ENCODE measurements at places on chromosomes 5 and 9.
A peak's percentile ranks its signal among the peaks of the same experiment; 100 is the strongest.

GRCh38 chr9:133852431-133852830 lies 114.3 kb upstream of the SARDH start:
- no peak for DNase-seq

- peak; percentile 15 for DNase-seq
These were observed 264.3 kb upstream of the KCNN2 start for GRCh38 chr5:114097570-114097969.

- DNase-seq, result peak; percentile 22
These were observed 543 bp upstream of the ANKRD33B start for GRCh38 chr5:10563110-10563944.

GRCh38 chr5:157571357-157571827 lies 4.2 kb downstream of the ADAM19 start:
- DNase-seq, result no peak

- DNase-seq, result no peak
These were observed 67.8 kb downstream of the ACTBL2 start for GRCh38 chr5:57414857-57415256.

- DNase-seq, result no peak
These were observed 34.9 kb upstream of the RPS23 start for GRCh38 chr5:82313016-82313415.

- DNase-seq, result no peak
These were observed 1077.4 kb upstream of the ARRDC3 start for GRCh38 chr5:92460505-92460904.

DNA sequence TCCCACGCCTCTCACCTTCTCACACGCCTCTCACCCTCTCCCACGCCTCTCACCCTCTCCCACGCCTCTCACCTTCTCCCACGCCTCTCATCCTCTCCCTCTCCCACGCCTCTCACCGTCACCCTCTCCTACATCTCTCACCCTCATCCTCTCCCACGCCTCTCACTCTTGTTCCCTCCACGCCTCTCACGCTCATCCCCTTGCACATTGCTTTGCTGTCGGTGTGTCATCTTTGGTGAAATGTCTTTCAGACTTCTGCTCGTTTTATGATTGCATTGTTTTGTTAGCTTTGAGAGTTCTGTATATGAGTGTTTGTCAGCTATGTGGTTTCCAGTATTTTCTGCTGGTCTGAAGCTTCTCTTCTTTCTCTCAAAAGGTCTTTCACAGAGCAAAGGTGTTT lies 102.7 kb downstream of the EHMT1 start:
- no peak for DNase-seq

DNA sequence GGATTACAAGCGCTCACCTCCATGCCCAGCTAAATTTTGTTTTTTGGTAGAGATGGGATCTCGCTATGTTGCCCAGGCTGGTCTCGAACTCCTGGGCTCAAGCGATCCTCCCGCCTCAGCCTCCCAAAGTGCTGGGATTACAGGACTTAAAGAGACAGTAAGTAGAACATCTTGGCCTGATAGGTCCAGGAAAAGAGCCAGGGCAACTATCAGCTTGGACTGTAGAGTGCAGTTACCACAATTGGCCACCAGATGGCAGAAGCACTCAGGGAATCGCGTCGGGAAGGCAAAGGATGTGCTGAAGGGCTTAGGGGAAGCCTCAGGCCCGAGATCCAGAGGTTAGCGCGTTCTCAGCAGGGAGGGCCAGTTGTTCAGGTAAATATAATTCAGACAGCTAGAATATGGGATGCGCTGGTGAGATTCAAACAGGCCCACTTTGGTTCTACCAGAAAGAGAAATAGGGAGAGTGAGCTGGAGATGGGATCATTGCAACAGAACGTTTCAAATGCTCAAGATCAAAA lies 21.5 kb downstream of the C9orf57 start:
- DNase-seq, result peak; percentile 68

DNA sequence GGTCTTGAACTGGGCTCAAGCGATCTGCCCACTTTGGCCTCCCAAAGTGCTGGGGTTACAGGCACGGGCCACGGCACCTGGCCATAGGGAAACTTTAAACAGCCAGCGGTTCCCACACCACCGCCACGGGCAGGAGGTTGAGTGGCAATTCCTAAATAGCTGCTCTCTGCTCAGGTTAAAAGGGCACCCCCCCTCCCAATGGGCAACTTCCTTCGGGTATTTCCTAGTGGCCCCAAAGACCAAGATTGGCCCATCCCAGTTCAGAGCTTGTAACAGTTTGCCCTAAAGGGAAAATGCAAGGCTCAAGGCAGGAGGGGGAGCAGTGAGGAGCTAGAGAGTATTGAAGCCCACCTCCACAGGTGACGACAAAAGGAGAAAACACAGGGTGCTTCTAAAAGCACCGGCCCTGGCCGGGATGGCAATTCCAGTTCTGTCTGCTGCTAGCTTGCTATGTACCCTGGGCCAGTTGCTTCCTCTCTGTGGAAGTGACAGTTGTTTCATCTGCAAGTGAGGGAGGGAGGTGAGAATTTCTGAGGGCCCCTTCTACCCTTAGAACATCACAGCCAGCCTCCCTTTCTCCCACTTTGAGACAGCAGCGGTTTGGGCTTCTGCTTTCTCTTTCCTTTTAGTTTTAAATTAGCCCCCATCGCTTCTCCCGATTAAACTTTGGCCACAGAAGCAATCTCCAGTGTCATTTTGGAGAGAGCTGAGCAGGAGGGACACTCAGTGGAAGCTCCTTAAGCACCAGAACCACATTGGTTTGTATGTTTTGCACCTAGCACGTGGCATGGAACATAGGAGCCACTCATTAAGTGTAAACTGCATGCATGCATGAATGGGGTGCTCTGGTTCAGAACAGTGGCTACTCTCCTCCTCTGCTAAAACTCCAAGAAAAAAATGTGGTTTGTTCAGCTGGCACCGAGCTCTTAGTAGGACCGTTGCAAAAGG lies 17.3 kb upstream of the TNIP1 start:
- no peak for DNase-seq

- DNase-seq, result no peak
These were observed 21.6 kb upstream of the C5orf46 start for GRCh38 chr5:147927901-147928300.

GRCh38 chr5:80615266-80615914 lies 39.1 kb upstream of the MSH3 start:
- DNase-seq, result no peak

GRCh38 chr5:82018462-82018861 lies 46.6 kb downstream of the ATG10 start:
- no peak for DNase-seq

DNA sequence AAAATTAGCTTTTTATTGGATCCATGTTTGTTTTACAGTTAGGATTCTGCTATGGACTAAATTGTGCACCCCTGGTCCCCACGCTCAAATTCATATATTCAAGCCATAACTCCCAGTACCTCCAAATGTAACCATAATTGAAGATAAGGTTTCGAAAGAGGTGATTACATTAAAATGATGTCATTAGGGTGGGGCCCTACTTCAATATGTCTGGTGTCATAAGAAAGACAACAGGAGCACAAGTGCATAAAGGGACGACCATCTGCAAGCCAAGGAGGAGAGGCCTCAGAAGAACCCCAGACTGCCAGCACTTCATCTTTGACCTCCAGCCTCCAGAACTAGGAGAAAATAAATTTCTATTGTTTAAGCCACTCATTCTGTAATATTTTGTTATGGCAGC lies 7.4 kb upstream of the HNRNPA0 start:
- no peak for DNase-seq

DNA sequence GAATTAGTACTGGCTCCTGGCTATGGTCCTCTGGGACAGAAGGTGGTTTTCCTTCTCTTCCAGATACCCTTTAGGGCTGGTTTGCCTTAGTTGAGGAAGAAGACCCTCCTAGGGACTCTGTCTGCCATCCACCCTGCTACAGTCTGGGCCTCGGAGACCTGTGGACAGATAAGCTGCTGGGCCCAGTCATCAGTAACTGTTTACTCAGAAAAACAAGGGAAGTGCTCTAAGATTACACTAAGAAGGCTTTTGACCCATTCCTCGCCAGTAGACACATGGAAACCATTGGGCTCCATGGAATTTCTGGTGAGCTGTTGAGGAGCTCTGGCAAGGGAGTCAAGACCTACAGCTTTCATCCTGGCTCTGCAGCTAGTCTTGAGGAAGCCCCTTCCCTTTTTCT lies 31.2 kb downstream of the LARP1 start:
- no peak for DNase-seq

DNA sequence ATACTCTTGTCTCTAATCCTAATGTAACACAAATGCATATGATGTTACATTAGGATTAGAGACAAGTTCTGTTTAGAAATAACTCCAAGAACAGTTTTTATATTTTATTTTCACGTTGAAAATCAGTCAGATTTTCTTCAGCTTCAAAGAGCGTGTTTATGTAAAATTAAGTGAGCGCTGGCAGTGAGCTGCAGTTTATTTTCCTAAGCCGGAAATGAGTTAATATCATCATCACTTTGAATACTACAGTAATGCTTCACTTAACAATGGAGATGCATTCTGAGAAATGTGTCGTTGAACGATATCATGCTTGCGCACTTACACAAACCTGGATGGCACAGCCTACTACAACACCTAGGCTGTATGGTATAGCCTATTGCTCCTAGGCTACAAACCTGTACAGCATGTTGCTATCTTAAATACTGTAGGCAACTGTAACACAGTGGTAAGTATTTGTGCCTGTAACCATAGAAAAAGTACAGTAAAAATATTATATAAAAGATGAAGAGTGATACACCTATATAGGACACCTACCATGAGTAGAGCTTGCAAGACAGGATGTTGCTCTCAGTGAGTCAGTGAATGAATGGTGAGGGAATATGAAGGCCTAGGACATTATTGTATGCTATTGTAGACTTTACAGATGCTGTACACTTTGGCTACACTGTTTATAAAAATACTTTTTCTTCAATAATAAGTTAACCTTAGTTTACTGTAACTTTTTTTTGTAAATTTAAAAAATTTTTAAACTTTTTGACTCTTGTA lies 65.9 kb upstream of the C5orf46 start:
- DNase-seq, result no peak

- no peak for DNase-seq
These were observed 42.0 kb downstream of the TRPM3 start for GRCh38 chr9:71079451-71079850.

- no peak for DNase-seq
These were observed 1478.3 kb upstream of the CDH9 start for GRCh38 chr5:28516722-28517121.
